ENCODE measurements at places on chromosomes 7 and 10.

DNA sequence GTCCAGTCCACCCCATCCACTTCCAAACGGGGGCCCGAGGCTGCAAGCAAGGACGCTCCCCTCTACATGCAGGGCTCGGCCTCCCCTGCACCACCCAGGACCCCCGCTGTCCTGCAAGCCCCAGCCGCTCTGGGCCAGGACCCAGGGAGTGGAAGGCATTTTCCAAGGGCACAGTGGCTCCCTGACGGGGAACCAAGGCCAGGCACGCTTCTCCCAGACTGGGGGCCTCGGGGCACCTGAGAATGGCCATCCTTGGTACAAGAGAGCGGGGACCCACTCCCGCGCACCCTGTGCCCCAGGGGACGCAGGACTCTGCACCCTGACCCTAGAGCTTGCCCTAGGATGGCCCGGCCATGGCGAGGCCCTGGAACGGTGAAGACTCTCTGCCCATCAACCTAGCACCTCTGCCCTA, 545 bp upstream of the AKR1E2 start:
- DNase-seq = no peak

- DNase-seq = no peak
Measured at GRCh38 chr10:36021096-36021495, 379.0 kb upstream of the FZD8 start.

DNA sequence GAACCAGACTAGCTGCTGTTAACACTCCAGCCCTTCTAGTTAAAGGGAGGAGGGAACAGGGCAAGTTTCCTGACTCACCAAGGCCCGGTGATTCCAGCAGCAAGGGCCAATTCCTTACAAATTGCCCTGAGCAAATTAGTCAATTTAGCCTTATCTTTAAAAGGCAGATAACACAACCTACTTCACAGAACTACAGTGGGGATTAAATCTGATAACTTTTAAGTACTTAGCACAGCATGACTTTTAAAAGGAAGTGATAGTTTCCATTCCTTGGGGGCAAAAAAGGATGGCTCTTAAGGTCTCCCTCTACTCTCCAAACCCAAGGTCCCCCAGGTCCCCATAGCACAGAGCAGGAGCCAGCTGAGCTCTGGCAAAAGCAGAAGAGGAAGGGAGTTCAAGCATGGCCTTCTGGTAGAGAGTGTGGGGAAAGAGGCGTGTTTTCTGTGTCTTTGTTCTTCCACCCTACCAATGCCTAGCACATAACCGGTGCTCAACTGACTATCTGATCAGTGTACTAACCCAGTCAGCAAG, 4.0 kb downstream of the CDCA7L start:
- DNase-seq = peak; percentile 59

GRCh38 chr10:24552346-24553016, 171.2 kb downstream of the ARHGAP21 start:
- peak; percentile 48 for DNase-seq

- DNase-seq = no peak
Measured at GRCh38 chr10:90130321-90131086, 429.1 kb downstream of the KIF20B start.

DNA sequence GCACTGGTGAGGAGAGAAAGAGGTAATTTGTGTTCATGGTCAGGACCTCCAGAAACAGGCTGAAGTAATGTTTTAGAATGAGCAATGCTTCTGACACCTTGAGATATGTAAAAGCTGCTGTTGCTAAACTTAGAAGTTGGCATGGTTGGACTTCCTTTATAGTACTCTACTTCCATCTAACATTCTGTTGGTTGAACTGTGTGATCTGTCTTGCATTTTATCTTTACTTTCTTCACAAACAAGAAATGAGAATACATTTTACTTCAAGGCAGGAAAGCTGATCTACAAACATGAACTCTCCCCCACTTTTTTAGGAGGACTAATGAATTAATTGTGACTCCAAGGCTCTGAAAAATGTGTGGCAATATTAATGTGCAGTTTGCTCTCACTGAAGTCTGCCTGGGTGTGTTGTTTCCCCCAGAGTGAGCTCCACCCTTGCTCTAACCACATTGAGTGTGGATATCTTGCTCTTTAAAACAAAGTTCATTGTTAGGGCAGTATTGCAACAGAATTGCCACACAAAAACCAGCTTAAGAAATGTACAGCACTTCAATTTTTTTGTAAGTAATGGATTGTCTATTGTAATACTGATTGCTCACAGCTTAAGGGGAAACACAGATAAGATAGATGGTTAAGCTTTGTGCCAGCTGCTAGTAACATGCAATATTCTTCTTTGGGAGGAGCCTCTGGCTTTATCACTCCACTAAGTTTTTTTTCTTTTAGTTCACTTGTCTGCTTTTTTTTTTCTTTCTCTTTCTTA, 69.0 kb downstream of the ADD3 start:
- DNase-seq = peak; percentile 95

DNA sequence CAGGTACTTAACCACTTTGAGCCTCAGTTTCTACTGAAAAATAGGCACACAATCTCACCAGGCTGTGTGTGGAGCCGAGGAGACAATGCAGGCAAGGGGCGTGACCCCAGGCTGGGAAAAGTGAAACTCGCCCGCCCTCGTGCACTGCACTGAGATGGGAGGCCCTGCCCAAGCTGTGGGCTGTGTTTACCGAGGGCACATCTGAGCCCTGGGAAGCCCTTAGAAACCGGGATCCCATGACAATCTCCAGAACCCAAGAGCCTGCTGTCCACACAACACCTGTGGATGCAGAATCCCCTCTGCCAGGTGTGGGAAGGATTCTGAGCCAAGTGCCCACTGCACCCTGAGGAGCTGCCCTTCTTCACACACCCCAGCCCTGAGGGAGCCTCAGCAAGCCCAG, 198.3 kb downstream of the GRID1 start:
- DNase-seq = no peak

- DNase-seq = no peak
Measured at GRCh38 chr10:133441780-133442179, 12.0 kb upstream of the SCART1 start.

GRCh38 chr7:76261931-76262330, 40.5 kb upstream of the HSPB1 start:
- DNase-seq = no peak

- DNase-seq = no peak
Measured at GRCh38 chr7:84060760-84061261, 133.8 kb downstream of the SEMA3A start.
